ENCODE measurements at places on chromosomes 12 and 14.

DNA sequence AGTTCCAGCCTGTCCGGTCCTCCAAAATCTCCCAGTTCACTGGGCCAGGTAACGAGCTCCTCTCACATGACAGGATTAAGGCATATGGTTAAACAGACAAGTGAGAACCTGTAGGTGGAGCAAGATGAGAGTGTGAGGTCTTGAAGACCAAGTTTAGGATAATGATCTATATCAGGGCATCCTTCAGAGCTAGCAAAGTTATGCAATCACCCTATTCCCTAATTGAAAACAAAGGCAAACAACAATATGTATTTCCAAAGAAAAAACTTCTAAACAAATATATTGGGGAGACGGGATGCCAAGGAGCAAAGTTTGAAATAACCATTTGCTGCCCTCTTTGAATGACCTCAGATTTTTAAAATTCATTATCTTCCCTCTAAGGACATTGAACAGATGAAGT is 571.2 kb downstream of the BCL11B start:
- H3K27ac ChIP-seq: no peak overlapping the region
- H3K4me3 ChIP-seq: no peak overlapping the region
- no peaks in the 10 kb centered on the region for H3K36me3 ChIP-seq
- DNase-seq: no peak
- H3K4me1 ChIP-seq: no peaks in the 10 kb centered on the region
- H3K27me3 ChIP-seq: no peaks in the 10 kb centered on the region

DNA sequence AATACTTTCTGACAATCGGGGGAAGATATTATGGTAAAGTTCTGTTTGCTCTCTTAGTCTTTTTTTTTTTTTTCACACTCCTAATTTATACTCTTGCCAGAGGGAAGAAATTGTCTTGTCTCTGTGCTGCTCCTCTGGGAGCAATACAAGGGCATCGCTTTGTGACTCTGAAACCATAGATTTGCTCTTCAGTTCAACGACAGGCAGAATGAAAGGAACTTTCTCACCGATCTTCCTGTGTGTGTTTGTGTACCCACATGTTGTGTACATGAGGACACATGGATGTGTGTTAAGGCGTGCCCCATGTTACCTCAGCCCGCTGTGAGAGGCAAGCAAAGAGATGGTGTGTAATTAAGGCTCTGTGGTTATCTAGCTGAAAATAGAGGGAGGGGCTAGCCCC is 457.6 kb downstream of the EGLN3 start:
- DNase-seq: no peak
- H3K36me3 ChIP-seq: no peaks in the 10 kb centered on the region
- no peaks in the 10 kb centered on the region for H3K27me3 ChIP-seq
- H3K4me1 ChIP-seq: no peaks in the 10 kb centered on the region
- H3K4me3 ChIP-seq: no peak overlapping the region

- no peaks in the 10 kb centered on the region for H3K36me3 ChIP-seq
- peak; percentile 20 for DNase-seq
- no peaks in the 10 kb centered on the region for H3K27me3 ChIP-seq
Measured at GRCh38 chr14:79279645-79280597, 931.4 kb downstream of the DIO2 start.

GRCh38 chr14:97851428-97851995 is 1054.3 kb downstream of the VRK1 start:
- DNase-seq: no peak
- H3K36me3 ChIP-seq: no peaks in the 10 kb centered on the region
- no peaks in the 10 kb centered on the region for H3K27me3 ChIP-seq
- H3K4me3 ChIP-seq: no peak overlapping the region

- H3K4me3 ChIP-seq: no peak overlapping the region
- H3K36me3 ChIP-seq: no peaks in the 10 kb centered on the region
- no peaks in the 10 kb centered on the region for H3K27me3 ChIP-seq
- no peak for DNase-seq
- H3K4me1 ChIP-seq: no peaks in the 10 kb centered on the region
Measured at GRCh38 chr12:111238075-111238734, 130.7 kb downstream of the PHETA1 start.

GRCh38 chr12:19200261-19200660 is 70.7 kb downstream of the PLEKHA5 start:
- H3K36me3 ChIP-seq: no peaks in the 10 kb centered on the region
- no peak overlapping the region for H3K4me3 ChIP-seq
- no peak overlapping the region for H3K27ac ChIP-seq
- no peaks in the 10 kb centered on the region for H3K27me3 ChIP-seq
- DNase-seq: no peak
- no peaks in the 10 kb centered on the region for H3K4me1 ChIP-seq

DNA sequence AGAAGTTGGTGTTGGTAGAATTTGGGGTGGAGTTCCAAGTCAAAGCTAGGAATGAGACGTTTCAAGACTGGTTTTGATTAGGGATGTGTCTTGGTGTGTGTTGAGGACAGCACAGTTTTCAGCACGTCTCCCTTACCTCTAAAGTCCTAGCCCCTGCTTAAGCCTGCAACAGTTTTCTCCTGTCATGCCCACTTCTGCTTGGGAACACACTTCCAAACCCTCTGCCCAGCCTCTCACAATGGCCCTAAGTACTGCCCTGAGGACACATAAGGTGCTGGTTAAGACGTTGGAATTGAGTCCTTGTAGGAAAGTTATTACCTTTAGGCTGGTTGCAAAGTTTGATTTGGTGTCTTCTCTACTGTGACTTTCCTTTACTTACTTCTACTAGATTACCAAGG is 710 bp upstream of the BMAL2 start:
- no peak overlapping the region for H3K27ac ChIP-seq
- H3K4me3 ChIP-seq: no peak overlapping the region
- DNase-seq: no peak
- no peaks in the 10 kb centered on the region for H3K4me1 ChIP-seq

- peak; percentile 13 for DNase-seq
- H3K4me1 ChIP-seq: no peaks in the 10 kb centered on the region
- H3K27me3 ChIP-seq: no peaks in the 10 kb centered on the region
- H3K27ac ChIP-seq: no peak overlapping the region
Measured at GRCh38 chr14:58749066-58749669, 111.4 kb downstream of the DACT1 start.

- H3K27me3 ChIP-seq: no peaks in the 10 kb centered on the region
- no peak overlapping the region for H3K27ac ChIP-seq
- DNase-seq: peak; percentile 14
- H3K4me3 ChIP-seq: no peak overlapping the region
- H3K36me3 ChIP-seq: no peaks in the 10 kb centered on the region
Measured at GRCh38 chr14:64244279-64244678, 49.9 kb downstream of the ESR2 start.

DNA sequence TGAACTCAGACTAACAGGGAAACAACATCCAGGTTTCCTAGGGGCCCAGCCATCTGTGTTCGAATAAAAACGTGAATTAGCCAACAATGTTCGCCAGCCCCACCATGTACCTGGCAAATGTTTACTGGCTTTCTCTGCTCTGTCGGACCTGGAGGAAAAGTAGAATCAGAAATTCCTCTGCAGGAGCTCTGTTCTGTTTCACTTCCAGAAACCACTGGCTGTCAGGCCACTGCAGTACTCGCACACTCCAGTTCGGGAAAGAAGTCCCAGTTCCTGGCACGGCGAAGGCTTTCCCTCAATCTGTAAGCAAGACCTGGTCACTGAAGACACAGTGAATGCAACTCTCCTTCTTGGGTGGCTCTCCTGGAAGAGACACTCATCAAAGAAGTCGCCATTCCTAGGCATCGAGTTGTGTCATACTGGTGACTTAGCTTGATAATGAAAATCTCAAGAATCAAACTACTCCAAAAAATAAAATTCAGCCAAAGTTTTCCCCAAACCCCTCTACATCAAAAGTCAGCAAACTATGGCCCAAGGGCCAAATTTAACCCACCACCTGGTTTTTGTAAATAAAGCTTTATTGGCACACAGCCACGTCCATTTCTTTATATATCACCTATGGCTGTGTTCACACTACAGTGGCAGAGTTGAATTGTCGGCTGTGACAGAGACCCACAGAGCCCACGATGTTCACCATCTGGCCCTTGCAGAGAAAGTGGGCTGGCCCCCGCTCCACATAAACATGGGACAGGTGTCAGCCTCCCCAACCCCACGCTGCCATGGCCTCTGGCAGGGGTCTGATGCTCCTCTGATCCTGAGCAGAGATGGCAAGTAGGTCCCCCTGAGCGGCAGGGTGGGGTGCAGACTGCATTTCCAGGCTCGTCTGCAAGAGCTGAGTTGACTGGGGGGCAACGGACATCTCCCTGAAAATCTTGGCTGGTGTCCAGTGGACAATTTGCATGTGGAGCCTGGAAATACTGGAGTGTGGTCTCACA is 189.2 kb upstream of the DIO3 start:
- H3K4me3 ChIP-seq: no peak overlapping the region
- no peaks in the 10 kb centered on the region for H3K36me3 ChIP-seq
- H3K4me1 ChIP-seq: no peaks in the 10 kb centered on the region
- H3K27ac ChIP-seq: no peak overlapping the region
- H3K27me3 ChIP-seq: no peaks in the 10 kb centered on the region
